HT-29 (cell line): ENCODE measurements at places on chromosomes 7 and 10. TPM values are rescaled to one million over a fixed set of nuclear protein-coding genes. Genes with fewer than 3 reads are reported as not detected.

DNA sequence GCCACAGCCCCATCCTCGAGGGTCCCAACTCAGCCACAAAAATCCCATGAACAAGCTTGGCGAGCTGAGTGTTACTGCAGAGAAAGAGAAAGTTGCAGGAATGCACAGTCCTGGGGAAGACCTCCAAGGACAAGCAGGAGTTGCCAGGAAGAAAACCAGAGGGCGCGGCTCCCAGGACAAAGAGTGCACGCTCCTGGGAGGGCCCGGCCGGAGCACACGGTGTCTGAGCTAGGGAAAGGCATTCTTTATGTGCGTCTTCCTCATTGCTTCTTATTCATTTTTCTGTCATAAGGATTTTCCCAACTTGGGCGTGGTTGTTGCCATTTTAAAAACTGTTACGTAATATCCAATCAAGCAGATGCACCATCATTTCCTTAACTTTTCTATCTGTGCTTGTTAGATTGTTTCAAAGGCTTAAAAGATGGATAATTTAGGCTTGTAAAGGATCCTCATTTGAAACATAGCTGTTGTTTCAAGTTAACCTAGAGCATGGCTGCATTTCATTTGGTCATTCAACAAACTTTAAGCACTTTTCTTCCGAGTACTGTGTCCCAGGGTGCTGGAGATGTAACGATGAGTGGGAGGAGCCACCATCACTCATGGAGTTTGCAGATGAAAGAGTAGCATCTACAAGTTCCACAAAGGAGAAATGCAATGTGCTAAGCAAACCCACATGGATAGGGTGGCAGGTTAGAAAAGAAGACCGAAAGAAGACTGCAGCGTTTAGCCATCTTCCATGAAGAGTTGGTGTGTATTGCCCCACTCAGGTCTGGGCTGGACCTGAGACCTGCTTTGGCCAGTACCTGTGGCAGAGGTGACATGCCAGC, 5.6 kb upstream of the CNPY1 start:
- DNase-seq = no peak

The CAV1 gene
- total RNA-seq = 4.1 and 4.5 TPM in 2 replicates

The P4HA1 gene
- 15.1 and 16.9 TPM in 2 replicates for total RNA-seq

The CALCR gene
- not detected in 2 replicates for total RNA-seq
